ENCODE measurements at places on chromosomes 3 and 15. TPM values are rescaled to one million over a fixed set of nuclear protein-coding genes. Genes with fewer than 3 reads are reported as not detected.

GRCh38 chr3:72244396-72244795, 459.4 kb upstream of the PROK2 start:
- no peak for DNase-seq
- H3K27ac ChIP-seq: no peak overlapping the region
- H3K4me3 ChIP-seq: no peak overlapping the region

GRCh38 chr3:60246361-60246760, 1004.9 kb downstream of the FHIT start:
- H3K4me1 ChIP-seq: no peaks in the 10 kb centered on the region
- H3K4me3 ChIP-seq: no peak overlapping the region
- no peaks in the 10 kb centered on the region for H3K27me3 ChIP-seq
- H3K36me3 ChIP-seq: no peaks in the 10 kb centered on the region
- H3K27ac ChIP-seq: no peak overlapping the region
- DNase-seq: no peak

DNA sequence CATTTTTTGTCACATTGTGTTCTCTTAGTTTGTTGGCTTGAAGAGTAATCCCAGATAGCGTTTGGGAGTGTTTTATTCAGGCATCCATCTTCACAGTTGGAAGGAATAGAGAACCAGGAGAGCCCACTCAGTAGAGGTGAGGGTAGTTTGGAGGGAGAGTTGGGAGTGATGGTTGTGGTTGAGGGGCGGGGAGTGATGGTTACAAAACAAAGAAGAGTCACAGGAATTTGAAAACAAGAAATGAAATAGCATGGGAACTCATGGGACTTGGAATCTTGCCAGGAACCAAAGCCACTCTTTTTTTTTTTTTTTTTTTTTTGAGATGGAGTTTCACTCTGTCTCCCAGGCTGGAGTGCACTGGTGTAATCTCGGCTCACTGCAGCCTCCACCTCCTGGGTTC, 36.3 kb downstream of the DUT start:
- no peak for DNase-seq
- no peak overlapping the region for H3K4me3 ChIP-seq
- H3K4me1 ChIP-seq: no peaks in the 10 kb centered on the region
- no peaks in the 10 kb centered on the region for H3K36me3 ChIP-seq

DNA sequence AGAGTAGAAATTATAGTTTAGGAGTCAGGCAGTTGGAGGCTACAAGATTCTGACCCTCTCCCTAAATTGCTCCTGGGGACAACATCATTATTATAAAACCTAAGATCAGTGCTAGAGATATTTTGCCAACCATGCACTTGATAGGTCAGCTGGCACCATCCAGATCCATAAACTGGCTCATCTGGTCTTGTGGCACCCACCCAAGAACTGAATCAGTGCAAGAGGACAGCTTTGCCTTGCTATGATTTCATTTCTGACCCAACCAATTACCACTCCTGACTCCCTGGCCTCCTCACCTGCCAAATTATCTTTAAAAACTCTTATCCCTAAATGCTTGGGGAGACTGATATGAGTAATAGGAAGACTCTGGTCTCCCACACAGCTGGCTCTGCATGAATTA, 461.1 kb upstream of the TGFBR2 start:
- H3K27ac ChIP-seq: no peak overlapping the region
- H3K36me3 ChIP-seq: no peaks in the 10 kb centered on the region
- H3K27me3 ChIP-seq: no peaks in the 10 kb centered on the region
- DNase-seq: no peak

DNA sequence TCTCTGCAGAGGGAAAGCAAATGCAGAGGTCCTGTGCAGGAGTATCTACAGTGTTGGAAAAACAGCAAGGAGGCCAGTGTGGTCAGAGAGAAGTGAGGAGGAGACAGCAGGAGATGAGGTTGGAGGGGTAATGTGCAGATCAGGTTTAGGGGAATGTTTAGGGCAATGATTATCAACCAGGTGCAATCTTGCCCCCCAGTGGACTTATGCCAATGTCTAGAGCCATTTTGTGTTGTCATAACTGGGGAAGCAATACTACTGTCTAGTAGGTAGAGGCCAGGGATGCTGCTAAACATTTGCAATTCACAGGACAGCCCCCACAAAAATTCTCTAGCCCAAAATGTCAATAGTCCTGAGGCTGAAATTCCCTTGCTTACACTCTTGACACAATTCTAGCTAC, 13.1 kb downstream of the CCDC191 start:
- no peaks in the 10 kb centered on the region for H3K27me3 ChIP-seq
- H3K4me1 ChIP-seq: no peaks in the 10 kb centered on the region
- DNase-seq: no peak
- peaks cover 5% of the 10 kb centered on the region for H3K36me3 ChIP-seq
- no peak overlapping the region for H3K27ac ChIP-seq

GPR87 gene
- 0.72 TPM for total RNA-seq

GRCh38 chr3:18771931-18772330, 346.8 kb upstream of the SATB1 start:
- H3K4me3 ChIP-seq: no peak overlapping the region
- H3K4me1 ChIP-seq: no peaks in the 10 kb centered on the region
- H3K27me3 ChIP-seq: no peaks in the 10 kb centered on the region
- no peak for DNase-seq
- no peak overlapping the region for H3K27ac ChIP-seq
- no peaks in the 10 kb centered on the region for H3K36me3 ChIP-seq

AGTR1 gene
- total RNA-seq: 5.6 TPM

DNA sequence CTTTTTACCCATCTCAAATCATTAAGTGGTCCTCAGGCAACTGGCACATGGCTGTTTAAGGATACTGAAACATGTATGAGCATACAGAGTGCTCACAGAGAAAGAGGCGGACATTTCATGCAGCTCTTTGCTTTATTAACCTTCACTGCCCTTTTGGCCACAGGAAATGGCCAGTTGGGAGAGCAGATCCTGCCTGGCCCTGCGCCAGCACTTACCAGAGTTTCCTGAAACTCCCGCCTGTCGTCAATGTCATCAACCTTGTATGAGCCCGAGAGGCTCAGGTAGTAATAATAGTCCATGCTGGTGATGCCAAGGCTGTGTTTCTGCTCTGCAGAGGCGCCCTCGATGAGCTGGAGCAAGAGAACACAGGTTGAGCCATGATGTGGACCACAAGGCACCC, 17.8 kb downstream of the LDHAL6B start:
- H3K36me3 ChIP-seq: peaks cover 7% of the 10 kb centered on the region
- no peak overlapping the region for H3K4me3 ChIP-seq
- H3K27me3 ChIP-seq: no peaks in the 10 kb centered on the region
- H3K4me1 ChIP-seq: no peaks in the 10 kb centered on the region

CDC25A gene
- total RNA-seq: 0.88 TPM

- no peaks in the 10 kb centered on the region for H3K36me3 ChIP-seq
- no peak overlapping the region for H3K4me3 ChIP-seq
- no peaks in the 10 kb centered on the region for H3K27me3 ChIP-seq
- no peak for DNase-seq
- no peak overlapping the region for H3K27ac ChIP-seq
Observed at GRCh38 chr15:31897746-31898145, 132.6 kb upstream of the CHRNA7 start.

ANKRD34C gene
- not detected for total RNA-seq

DNA sequence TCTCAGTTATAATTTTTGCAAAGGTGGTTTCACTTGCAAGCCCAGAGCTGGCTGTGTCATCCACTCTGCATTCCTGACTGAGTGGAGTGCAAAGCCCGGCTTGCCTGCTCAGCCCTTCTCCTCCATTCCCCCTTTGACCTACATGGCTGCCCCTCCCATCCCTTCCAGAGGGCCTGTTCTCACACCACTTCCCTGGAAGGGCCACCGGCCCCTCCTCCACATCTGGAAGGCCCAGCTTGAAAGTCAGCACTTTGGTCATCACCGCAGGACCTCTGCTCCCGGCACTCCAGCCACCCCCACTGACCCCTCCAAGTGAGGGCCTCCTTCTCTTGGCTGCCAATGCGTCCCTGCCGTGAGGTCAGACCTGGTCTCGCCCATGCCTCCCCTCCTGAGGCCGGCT, 74.1 kb upstream of the RNF7 start:
- no peaks in the 10 kb centered on the region for H3K27me3 ChIP-seq
- no peak overlapping the region for H3K4me3 ChIP-seq
- peak overlapping the region; percentile 20 for H3K27ac ChIP-seq
- peaks cover 18% of the 10 kb centered on the region for H3K4me1 ChIP-seq
- no peak for DNase-seq
- H3K36me3 ChIP-seq: no peaks in the 10 kb centered on the region

GP9 gene
- not detected for total RNA-seq

DNA sequence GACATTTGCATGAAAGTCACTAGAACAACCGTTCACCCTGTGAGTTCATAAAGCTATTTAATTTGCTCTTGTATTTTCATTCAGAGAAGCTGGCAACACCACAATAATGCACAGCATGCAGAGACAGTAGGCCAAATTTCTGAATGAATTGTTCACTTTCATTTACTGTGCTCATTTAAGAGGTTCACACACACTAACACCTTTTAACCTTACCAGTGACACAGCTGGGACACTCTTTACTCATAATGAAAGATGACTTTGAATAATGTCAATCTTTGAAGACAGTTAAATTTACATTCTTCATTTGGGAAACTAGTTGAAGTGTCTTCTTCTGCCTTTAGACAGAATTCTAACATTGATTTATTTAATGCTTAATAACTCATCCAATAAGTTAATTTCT, 95.7 kb downstream of the ROBO1 start:
- no peak overlapping the region for H3K4me3 ChIP-seq
- no peaks in the 10 kb centered on the region for H3K27me3 ChIP-seq
- H3K4me1 ChIP-seq: no peaks in the 10 kb centered on the region

PROS1 gene
- total RNA-seq: 56.2 TPM

DNA sequence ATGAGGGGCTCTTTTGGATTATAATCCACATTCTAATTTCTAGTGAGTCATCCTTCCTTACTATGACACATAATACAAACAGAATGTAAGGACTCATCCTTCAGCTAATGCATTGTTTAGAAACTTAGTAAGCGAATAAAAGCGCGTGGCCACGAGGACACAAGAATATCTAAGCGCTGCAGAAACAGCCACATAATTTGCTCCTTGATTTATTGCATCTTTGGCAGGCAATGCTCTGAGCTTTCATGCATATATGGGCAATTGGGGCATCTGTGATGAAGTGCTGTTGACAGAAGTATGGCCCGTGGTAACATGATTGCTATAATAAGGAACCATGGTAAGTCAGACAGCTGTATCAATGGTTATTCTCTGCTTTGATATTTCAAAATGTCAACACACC, 191.3 kb upstream of the ZNF385D start:
- H3K4me3 ChIP-seq: no peak overlapping the region
- no peaks in the 10 kb centered on the region for H3K36me3 ChIP-seq
- H3K27me3 ChIP-seq: no peaks in the 10 kb centered on the region
- no peak for DNase-seq
- no peak overlapping the region for H3K27ac ChIP-seq

DNA sequence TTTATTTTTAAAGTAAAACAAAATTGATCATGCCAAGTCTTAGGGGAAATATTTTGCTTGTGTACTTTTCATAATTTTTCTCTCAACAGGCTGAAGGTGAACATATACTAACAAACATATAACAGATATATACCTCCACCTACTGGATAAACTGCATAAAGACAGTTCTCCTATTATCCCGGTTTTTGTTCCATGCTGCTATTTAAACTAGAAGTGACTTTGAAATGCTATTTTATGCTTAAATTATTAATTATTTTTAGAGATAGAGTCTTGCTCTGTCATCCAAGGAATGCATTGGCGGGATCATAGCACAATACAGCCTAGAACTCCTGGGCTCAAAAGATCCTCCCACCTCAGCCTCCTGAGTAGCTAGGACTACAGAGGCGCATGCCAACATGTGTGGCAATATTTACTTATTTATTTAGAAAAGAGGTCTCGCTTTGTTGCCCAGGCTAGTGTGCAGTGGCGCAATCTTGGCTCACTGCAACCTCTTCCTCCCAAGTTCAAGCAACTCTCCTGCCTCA, 49.8 kb downstream of the ST3GAL6 start:
- peaks cover 2% of the 10 kb centered on the region for H3K36me3 ChIP-seq
- no peak overlapping the region for H3K4me3 ChIP-seq
- H3K27ac ChIP-seq: no peak overlapping the region
- no peaks in the 10 kb centered on the region for H3K27me3 ChIP-seq

CLEC3B gene
- 45.3 TPM for total RNA-seq

GRCh38 chr15:98647026-98647773, 1.1 kb upstream of the IGF1R start:
- DNase-seq: peak; percentile 89
- H3K4me3 ChIP-seq: peak overlapping the region; percentile 40
- H3K27ac ChIP-seq: no peak overlapping the region
- H3K36me3 ChIP-seq: no peaks in the 10 kb centered on the region

DNA sequence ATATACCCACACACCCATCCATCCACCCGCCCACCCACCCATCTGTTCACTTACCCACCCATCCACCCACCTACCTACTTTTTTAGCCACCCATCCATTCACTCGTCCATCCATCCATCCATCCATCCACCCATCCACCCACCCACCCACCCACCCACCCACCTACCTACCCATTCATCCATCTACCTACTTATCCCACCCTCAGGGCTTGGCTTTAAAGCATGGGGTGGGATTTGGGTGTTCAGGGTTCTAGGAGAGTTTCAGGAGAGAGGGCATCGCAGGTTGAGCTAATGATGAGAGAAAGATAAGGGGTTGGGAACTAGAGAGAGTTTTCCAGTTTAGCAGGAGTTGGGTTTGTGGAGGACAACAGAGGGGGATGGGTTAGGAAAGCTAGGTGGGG, 9.7 kb downstream of the FBLN2 start:
- no peaks in the 10 kb centered on the region for H3K4me1 ChIP-seq
- no peak overlapping the region for H3K4me3 ChIP-seq
- no peaks in the 10 kb centered on the region for H3K27me3 ChIP-seq
- H3K36me3 ChIP-seq: no peaks in the 10 kb centered on the region
- DNase-seq: no peak

SLC12A1 gene
- 201 TPM for total RNA-seq
